ENCODE measurements at places on chromosomes 11 and 22.

DNA sequence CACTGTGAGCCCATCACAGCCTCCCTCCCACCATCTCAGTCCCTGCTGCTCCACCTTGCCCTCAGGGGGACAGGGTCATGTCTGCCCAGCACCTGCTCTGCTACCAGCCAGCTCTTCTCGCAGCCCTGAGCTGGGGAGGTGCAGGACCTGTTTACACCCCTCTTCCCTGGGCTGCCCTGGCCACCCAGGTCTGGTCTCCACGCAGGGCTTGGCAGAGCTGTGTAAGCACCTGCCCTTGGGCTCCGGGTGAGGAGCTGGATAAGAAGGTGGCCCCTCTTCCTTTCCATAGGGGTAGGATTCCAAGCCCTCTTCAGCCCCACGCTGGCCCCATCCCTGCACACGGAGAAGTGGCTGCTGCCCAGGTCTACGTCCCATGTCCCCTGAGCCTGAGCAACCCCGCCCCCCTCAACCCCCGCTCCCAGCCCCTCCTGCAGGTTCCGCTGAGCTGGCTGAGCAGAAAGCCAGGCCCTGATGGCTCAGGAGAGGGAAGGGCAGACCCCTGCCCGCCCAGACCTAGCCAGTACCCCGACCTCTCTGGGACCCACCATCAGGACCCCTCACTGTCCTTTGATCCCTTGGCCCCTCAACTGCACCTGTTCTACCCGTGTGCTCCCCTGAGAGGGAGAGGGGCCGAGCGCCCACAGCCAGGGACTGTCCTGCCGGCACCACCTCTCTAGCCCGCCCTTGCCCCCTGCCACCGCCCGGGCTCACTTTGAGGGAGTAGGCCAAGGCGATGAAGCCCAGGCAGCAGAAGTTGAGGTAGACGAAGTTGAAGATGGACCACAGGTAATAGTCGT is 3.2 kb downstream of the IFITM10 start:
- no peak for DNase-seq

DNA sequence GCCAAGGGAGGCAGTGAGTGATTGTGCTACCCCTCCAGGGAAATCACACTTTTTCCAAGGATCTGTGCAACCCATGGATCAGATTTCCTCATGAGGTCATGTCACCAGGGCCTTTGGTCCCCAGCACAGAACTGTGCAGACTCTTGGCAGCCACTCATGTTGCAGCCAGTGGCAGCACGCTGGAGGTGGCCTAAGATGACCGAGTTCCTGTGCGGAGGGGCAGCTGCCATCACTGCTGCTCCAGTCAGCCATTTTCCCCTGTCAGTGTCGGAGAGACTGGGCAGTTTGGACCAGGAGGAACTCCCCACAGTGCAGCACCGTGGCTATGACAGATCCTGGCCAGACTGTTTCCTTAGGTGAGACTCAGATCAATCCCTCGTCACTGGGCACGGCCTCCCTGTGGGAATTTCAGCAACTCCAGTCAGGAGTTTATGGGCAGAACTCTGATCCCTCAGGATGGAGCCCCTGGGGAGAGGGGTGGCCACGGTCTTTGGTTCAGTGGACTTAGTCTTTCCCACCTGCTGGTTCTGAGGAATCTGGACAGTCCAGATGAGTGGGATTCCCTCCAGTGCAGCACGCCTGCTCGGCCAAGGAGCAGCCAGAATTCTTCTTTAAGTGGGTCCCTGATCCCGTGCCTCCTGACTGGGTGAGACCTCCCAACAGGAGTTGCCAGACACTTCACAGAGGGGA is 194.6 kb upstream of the CARD18 start:
- DNase-seq: no peak

GRCh38 chr22:36860821-36861659 is at the start of gene NCF4:
Gene NCF4 (plus strand): TSS chr22:36861006. CDS start chr22:36861172, 166 bp downstream.
- DNase-seq: no peak

- peak; percentile 13 for DNase-seq
These were observed 70.2 kb downstream of the DDX10 start for GRCh38 chr11:108734956-108735559.

DNA sequence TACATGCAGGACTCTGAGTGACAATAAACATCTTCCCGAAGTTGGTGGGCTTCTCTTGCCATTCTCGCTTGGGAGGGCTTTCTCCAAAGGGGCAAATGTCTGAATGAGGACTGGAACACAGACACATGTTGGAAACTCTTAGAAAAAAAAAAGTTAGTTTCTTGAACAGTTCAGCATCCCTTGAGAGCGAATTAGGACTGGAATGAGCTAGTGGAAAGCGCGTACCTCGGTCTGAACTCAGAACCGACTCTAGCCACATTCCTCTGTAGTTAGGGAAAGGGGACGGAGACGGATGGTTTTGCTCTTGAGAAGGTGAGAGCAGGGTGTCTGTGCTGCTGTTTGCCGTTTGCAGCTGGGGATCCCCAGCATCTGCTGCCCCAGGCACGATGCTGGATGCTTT is 517.3 kb downstream of the TBC1D22A start:
- DNase-seq: no peak

- no peak for DNase-seq
These were observed 65.9 kb downstream of the MED15 start for GRCh38 chr22:20573176-20573832.

- no peak for DNase-seq
These were observed 67.1 kb downstream of the CCDC34 start for GRCh38 chr11:27295928-27296327.

DNA sequence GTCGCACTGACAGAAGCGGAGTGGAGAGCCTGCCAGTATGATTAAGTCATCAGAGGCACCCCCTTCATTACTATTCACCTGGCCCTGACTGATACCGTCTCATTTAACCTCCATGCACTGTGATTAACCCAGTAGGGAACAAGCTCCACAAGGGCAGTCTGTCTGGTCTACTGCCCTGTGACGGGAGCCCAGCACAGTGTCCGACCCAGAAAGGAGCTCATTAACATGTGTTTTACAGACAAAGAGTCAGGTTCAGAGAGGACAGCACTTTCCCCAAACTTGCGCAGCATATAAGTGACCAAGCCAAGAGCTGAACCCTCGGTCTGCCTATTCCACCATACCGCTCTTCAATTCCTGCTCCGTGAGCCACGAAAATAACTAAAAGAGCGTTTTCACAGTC is 129.5 kb downstream of the RRAS2 start:
- no peak for DNase-seq

GRCh38 chr11:65968600-65969482 is 7.3 kb downstream of the SART1 start:
- DNase-seq: no peak

DNA sequence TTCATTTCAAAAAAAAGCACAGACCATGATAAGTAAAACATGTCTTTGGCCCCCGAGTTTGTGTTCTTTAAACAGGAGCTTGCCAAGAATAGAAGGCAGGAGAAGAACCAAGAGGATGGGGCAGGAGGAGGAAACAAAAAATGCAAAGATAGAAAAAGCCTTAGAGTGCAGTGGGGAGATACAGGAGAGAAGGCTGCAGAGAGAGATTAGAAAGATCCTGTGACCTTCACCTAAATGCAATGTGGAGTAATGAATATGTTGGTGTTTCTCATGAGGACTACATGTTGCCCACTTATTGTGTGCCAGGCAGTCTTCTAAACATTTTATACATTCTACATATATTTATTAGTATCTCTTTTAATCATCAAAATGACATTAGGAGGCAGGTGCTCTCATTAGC is 2.3 kb upstream of the APLNR start:
- no peak for DNase-seq

GRCh38 chr11:125272092-125272491 is 107.5 kb downstream of the PKNOX2 start:
- no peak for DNase-seq

DNA sequence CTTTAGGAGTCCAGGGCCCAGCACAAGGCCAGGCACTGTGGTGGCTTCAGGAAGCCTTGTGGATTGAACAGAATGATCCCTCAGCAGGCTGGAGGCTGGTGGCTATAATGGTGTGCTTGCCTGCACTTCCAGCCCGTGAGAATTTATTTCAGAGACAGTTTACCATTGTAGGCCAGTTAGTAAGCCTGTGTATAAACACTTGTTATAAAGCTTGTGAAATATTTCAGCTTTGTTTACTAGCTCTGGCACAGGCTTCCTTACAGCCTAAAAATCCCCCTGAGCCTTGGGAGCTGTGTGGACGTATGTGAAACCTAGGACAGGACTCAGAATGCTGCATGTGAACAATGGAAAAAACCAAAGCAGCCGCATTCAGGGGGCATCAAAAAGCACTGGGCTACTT is 26.6 kb upstream of the ACER3 start:
- DNase-seq: no peak

- no peak for DNase-seq
These were observed 23.0 kb upstream of the TRAF6 start for GRCh38 chr11:36532941-36533601.

DNA sequence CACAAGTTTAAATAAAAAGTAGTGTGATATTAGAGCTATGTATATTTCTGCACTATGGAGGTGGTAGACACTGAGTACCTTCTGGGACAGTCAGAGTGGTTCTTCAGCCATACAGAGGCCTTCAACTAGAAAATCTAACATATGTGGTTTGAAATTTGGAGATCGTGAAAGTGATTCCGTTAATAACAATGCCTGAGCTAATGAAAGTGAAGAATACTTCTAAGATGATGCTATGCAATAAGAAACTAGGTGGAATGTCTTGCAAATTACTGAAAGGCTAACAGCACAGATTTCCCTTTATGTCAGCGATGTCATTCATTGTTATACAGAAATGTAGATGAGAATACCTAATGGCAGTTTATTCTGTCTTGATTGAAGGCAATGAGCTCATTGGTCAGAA is 1984.7 kb upstream of the RAG2 start:
- no peak for DNase-seq

GRCh38 chr11:95434489-95435057 is 203.6 kb upstream of the SESN3 start:
- DNase-seq: no peak

GRCh38 chr11:125950696-125951651 is 5.1 kb downstream of the VSIG10L2 start:
- no peak for DNase-seq

- DNase-seq: no peak
These were observed 23.6 kb upstream of the ME3 start for GRCh38 chr11:86696004-86696403.

DNA sequence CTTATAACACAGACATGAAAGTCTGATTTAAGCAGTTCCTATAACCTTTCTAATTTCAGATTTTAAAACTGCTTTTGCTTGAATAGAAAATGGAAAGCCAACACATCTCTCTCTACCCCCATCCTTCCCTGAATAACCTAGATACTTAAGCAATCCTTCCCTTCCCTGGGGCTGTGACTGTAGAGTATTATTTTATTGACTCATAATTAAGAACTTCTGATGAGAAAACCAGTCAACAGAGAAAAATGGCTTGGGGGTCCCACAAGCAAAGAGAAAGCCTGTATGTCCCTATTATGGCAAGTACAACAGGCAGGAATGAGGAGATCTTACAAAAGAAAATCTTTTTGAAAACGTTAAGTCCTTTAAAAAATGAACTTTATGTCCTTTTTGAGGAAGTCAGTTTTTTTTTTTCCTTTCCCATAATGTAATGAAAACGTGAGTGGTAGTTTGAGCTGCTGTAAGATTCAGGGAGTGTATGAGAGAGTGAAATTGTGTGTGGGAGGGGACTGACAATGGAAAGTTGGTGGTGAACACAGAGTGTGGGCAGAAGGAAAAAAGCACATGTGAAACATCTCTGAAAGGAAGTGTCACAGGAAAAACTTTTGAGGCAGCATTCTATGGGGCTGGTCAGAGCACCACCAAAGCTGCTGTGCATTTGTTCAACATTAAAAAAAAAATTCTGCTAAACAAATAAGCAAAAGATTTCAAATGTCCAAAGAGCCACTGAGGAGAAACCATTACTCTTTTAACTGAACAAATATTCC is 154.6 kb downstream of the MAML2 start:
- no peak for DNase-seq

DNA sequence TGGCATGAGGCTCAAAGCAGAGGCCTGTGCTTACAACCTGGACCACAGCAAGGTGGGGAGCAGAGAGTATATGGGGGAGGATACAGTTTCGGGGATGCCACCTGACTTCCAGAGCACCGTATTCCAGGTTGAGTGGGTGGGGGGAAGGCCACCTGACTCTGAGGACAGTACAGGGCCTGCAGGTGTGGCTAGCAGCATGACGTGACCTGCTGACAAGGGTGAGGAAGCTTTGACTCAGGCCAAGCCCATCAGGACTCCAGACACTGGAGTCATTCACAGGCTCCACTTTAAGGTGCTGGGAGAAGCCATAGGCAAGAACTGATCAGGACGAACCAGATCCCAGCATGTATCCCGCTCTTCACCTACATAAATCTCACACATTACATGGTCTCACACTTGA is 34.6 kb upstream of the CRTAM start:
- DNase-seq: no peak

DNA sequence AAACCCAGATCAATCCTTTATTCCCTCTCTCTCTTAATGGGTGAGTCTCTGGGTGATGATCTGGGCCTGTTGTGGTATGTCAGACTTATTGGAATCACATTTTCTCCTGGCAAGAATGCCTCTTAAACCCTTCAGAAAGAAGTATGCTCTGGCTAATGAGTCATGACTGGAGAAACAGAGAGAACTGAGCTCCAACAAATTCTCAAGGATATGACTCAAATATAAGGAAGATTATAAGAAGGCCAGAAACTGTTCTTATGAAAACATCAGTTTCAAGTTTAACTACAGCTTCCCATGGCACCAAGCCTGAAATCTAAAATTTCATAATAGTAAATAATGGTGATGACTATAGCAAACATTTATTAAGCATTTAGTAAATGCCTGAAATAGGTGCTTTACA is 83.9 kb downstream of the OR5AK2 start:
- DNase-seq: peak; percentile 70

DNA sequence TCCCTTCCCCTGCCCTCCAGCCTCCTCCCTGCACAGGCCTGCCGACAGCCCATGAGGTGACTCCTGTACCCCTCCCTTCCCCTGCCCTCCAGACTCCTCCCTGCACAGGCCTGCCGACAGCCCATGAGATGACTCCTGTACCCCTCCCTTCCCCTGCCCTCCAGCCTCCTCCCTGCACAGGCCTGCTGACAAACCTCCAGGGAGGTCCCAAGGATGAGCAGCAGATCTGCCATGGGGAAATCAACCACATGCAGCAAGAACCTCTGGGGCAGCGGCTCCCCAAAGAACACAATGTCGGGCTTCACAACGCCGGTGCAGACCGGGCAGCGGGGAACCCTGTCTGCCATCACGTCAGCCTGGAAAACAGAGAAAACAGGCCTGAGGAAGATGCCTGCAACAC is 12.3 kb downstream of the SIRT3 start:
- no peak for DNase-seq

DNA sequence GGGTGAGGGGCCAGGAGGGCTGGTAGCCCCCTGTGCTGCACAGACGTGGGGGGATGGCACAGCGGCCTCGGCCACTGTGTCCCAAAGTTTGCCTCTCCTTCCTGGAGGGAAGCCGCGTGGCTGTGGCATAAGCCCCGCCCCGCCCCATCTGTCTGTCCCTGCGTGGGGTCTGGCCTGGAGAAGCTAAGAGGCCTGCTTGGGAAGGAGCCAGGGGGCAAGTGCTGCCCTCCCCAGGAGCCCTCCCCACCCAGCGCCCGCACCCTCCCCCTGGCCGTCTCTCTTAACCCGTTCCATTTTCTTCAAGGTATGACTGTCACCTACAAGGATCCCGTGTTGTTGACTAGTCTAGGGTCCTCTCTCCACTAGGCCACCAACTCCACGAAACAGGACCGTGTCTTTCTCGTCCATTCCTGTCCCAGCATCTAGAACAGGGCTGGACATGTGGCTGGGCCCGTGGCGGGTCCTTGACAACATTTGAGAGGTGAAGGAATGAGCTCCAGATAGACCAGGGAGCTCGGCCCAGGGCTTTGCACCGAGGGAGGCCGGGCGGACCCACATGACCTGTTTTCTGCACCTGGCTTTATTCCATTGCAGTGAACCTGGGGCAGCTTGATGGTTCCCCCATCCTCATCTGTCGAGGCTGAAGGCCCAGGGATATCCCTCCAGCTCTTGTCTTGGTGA is 428.0 kb downstream of the TBC1D22A start:
- DNase-seq: no peak
